Spinal cord (tissue), 10 donors: ENCODE measurements at places on chromosomes 6 and 20. TPM values are rescaled to one million over a fixed set of nuclear protein-coding genes. Genes with fewer than 3 reads are reported as not detected.

CALHM6 gene
- total RNA-seq = 8.5 TPM

KIF13A gene
- total RNA-seq = 47.8 TPM

MCHR2 gene
- 0.11 TPM for total RNA-seq

C20orf144 gene
- not detected for total RNA-seq

SIGLEC1 gene
- total RNA-seq = 1.8 TPM

GPR6 gene
- total RNA-seq = 0.59 TPM

CDSN gene
- total RNA-seq = not detected

ENPP3 gene
- 2.1 TPM for total RNA-seq
